ENCODE measurements at places on chromosomes 16 and 17.

DNA sequence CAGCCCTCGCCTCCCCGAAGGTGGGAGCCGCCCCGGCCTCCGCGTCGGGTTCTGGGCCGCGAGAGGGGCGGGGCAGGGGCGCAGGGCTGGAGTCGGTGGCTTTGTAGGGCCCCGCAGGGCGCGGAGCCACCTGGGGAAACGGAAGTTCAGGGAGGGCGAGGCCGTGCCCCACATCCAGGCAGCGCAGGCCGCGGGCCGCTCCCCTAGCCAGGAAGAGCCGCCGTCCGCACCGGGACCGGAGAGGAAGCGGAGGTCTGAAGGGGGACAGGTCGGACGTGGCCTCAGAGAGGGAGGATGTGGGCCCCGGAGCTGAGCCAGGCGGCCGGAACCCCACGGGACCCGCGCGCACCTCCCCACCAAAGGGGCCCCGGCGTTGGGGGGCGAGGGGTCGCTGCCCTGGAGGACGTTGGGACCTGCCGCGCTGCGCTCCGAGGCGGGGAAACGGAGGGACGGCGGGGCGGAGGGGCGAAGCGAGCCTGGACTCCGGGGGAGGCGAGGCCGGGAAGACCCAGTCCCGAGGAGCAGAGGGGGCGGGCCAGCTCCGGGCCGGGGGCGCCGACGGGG is 482 bp upstream of the SLC16A3 start:
- no peak for DNase-seq

- no peak for DNase-seq
These were observed 38.8 kb upstream of the TRAP1 start for GRCh38 chr16:3756113-3756512.

- DNase-seq = no peak
These were observed 6.1 kb downstream of the DNAI2 start for GRCh38 chr17:74280093-74280513.

- no peak for DNase-seq
These were observed 6.7 kb downstream of the PRSS36 start for GRCh38 chr16:31143011-31143693.

- DNase-seq = no peak
These were observed 247.7 kb upstream of the PMFBP1 start for GRCh38 chr16:72419638-72420037.

Measured in cerebellar nuclear complex (tissue), 1 donor.